ENCODE measurements at places on chromosomes 1 and 21.

GRCh38 chr1:212607206-212607912 is 1.2 kb upstream of the ATF3 start:
- no peak for DNase-seq

DNA sequence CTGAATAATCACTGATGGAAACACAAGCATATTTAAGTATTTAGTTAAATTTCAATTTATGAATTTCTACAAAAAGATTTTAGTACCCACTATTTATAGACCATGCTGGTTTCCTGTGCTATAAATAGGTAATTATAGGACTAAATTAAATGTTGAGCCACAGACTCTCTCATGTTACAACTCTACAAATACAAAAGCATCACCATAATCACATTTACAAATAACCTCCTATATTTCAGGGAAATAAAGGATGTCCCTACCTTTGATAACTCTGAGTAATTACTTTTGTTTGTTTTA is 32.6 kb upstream of the CCDC190 start:
- no peak for DNase-seq

GRCh38 chr1:9892563-9893528 is 17.2 kb downstream of the CTNNBIP1 start:
- no peak for DNase-seq

- no peak for DNase-seq
These were observed 37.8 kb downstream of the DRAM2 start for GRCh38 chr1:111101854-111102642.

DNA sequence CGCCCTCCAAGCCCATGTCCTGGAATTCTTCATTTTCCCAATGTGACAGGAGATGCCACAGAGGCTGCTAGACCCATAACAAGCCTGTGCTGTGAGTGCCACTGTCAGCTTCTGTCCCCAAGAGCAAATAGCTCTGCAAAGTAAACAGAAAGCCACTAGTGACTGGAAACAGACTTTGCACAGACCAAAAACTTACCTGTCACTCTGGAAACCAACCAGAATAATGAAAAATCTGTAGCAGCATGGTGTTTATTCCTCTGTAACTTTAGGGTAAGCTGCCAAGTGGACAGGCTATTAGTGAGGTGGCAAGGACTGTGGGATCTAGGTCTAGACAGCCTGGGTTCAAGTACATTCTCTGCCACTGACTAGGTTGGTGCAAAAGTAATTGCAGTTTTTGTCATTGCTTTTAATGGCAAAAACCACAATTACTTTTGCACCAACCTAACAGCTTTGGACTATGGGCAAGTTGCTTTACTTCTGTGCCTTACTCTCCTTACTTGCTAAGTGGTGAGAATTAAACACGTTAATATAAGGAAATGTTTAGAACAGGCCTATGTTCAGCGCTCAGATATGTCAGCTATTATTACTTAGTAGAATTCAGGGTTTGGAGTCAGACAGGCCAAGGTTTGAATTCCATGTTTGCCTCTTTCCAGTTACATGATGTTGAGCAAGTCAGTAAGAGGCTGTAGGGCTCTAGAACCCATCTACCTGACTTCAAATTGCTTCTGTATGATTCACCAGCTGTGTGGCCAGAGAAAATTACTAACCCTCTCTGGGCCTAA is at the start of gene C8B:
Gene C8B, minus strand, starts transcription at position 100 of the 782 bp plus-strand sequence. Its CDS starts 67 bp downstream, at position 33.
- no peak for DNase-seq
